Stimulated activated CD8-positive, alpha-beta memory T cell treated with anti-CD3 and anti-CD28 coated beads, Interleukin-2, amount 100 ng/mL, for 48 hours (primary cell): ENCODE measurements at places on chromosomes 1 and 21.

GRCh38 chr1:78691995-78692747 is 42.5 kb downstream of the IFI44 start:
- DNase-seq, result no peak

GRCh38 chr1:215256936-215257679 is 174.6 kb downstream of the KCNK2 start:
- no peak for DNase-seq

DNA sequence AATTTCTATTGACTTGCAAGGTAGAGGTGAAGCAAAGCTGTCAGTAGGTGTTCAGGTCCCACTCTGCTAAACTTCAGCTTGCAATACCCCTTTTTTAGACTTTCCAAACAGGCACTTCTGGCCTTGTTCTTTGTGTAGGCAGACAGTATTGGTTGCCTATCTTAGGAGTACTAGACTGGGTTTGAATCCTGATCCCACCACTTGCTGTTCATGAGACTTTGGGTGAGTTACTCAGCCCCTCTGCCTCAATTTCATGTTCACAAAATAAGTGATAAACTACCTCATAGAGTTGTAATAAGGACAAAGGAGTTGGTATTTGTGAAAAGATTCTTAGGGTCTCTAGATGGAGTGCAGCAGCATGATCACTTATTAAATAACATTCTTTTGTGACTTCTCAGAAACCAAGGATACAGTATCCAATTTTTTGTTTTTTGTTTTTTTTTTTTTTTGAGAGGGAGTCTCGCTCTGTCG is 5.2 kb downstream of the RCC1 start:
- DNase-seq, result no peak

DNA sequence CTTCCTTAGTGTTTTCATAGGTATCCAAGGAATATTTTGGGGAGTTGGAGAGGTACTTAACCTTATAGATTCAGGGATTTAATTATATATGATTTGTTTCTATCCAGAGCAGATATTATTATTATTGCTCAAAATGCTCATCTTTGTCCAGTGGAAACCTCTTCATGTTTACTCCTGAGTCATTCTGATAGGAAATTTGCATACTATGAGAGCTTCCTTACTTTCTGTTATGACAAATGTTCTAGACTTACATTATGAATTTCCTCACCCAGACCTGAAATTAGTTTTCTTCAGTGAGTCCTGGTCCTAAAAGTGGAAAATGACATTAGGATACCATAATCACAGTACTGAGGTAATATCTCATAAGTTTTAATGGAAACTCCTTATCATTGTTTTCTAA is 57.5 kb upstream of the PLPPR5 start:
- DNase-seq, result no peak

- no peak for DNase-seq
These were observed 34.7 kb downstream of the LRRC3 start for GRCh38 chr21:44489962-44490361.

DNA sequence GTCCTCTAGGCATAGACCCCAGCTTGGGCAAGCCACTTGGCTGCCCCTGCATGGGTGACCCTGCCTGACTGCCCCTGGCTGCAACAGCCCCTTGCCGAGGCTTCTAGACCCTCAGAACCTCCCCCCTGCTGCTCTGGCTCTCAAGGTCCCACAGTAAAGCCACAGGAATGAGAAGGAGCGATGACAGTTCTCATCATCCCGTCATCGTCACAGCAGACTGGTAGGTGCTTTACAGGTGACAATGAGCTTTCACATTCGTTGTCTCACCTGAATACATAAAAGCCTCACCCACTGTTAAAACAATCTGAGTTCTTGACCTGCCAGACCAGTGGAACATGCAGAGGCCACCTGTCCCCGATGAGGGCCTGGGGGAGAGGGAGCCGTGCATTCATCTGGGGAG is 36.0 kb upstream of the GPR157 start:
- DNase-seq, result no peak

DNA sequence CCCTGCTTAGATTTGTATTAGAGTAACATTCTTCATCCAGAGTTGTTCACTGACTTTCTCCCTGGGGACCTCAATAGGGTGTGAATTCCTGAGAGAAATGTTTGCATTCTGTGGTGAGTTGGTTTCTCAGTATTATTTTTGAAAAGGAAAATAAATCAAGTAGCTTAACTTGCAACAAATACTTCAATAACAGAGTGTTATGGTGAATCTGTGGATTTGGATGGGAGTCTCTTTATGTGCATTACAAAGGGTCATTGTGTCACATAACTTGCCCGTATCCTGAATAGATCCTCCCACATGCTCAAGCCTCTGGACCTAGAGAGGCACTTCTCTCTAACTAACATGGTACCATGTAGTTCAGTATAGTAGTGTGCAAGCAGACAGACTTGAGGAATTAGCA is 68.4 kb upstream of the IPO9 start:
- DNase-seq, result no peak

DNA sequence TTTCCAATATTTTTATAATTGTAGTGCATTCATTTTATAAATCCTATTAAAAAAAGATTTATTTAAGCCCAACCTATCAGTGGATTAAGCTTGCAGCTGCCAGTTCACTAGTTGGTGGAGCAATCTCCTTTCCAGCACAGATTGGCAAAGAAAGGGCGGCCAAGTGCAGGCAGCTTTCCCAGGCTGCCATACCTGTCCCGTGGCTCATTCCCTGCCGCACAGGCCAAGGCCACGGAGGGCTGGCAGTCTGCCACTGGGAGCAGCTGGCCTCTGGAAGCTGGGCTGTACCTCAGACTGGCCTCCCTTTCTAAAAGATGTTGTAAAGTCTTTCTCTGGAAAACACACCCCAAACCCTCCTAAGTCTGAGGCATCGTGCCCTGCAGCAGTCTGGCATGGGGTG is 74.2 kb downstream of the SIM2 start:
- no peak for DNase-seq

GRCh38 chr21:29321932-29322928 is 23.5 kb downstream of the BACH1 start:
- no peak for DNase-seq

DNA sequence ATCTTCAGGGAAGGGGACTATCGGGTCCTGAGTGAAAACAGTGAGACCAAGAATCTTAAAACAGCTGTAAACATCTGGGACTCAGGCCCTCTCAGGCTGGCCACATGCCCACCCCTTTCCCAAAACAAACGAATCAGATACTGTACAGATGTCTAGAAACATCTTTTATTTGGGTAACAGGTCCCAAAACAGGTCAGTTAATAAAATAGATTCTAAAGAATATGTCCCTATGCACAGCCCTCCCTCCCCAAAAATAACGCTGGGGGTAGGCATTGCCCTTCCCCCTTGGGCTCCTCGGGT is 499 bp upstream of the CRTC2 start:
- no peak for DNase-seq

- DNase-seq, result no peak
These were observed 156.1 kb downstream of the KIF26B start for GRCh38 chr1:245310571-245311531.

DNA sequence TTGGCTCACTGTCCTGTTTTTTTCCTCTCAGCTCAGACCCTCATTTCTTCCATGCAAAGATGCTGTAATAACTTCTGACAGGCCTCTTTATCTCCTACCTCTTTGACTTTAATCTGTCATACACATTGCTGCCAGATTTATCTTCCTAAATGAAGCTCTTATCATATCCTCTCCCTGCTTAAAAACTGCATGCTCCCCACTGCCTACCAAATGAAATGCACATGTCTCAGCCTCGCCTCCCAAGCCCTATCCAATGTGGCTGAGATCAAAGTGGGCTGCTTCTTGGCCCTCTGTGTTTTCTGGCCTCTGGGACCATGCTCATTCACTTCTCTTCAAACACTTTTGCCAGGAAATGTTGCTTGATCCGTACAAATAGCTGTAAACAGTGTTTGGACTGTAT is 38.3 kb downstream of the IRF2BP2 start:
- no peak for DNase-seq

DNA sequence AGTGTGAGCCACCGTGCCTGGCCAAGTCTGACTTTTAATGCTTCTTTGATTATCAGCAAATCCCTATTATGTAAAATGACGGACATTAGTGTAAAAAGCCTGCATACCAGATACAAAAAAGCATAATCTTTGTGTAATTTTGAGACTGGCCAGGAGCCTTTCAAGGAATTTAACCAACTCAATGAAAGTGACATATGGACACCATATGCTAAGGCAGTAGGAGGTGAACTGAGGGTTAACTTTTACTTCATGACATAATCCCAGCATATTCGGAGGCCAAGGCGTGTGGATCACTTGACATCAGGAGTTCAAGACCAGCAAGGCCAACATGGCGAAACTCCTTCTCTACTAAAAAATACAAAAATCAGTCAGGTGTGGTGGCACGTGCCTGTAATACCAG is 94.6 kb downstream of the EIF4G3 start:
- DNase-seq, result no peak

DNA sequence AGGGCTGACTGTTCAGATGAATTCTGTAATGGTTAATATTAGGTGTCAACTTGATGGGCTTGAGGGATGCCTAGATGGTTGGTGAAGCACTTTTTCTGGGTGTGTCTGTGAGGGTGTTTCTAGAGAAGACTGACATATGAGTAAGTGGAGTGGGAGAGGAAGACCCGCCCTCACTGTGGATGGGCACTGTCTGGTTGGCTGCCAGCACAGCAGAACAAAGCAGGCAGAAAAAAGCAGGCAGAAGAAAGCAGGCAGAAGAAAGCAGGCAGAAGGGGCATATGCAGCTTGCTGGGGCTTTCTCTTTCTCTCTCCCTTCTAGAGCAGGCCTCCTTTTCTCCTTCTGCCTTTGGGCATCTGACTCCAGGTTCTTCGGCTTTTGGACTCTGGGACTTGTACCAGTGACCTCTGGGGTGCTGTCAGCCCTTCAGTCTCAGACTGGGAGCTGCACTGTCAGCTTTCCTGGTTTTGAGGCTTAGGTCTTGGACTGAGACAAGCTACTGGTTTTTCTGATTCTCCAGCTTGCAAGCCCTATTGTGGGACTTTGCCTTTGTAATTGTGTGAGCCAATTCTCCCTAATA is 42.9 kb upstream of the CD2 start:
- no peak for DNase-seq

DNA sequence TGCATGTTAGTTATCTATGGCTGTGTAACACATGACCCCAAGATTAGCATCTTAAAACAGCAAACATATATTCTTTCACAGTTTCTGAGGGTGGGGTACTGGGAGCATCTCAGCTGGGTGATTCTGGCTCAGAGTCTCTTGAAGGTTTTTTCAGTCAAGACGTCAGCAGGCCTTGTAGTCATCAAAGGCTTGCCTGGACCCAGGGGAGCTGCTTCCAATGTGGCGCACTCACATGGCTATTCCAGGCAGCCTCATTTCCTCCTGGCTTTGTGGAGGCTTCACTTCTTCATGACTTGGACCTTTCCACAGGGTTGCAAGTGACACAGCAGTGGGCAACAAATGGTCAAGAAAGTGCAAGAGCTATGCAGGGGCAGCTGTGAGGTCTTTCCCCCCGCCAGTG is 114.7 kb downstream of the ACTL8 start:
- no peak for DNase-seq

DNA sequence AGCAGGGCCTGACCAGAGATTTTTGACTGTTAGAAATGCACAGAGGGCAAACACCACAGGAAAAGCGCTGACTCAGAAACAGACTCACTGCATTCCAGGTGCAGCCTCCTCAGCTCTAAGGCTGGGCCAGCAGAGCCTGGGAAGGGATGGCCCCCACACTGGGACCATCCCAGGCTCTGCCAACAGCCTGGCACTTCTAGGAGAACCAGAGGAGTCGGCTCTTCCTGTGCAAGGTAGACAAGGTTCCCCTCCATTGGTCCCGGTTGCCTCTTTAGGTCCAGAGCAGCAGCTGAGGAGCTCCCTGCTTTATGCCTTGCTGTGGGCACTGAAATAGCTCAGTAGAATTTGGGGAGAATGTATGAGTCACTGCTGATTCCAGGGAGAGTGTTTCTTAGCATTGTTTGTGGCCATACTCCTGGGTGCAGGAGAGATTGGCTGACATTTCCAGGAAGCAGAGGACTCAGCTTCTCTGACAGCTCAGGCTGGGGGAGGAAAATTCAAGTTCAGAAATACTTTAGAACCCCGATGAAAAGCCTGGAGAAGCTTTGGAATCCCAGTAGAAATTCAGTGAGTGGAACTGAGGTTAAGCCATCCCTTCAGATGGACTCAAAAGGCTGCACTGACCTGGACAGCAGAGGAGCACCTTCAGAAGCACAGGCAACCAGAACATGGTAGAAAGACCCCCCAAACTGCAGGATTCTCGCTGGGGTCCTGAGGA is 19.7 kb downstream of the PRAMEF1 start:
- DNase-seq, result no peak

DNA sequence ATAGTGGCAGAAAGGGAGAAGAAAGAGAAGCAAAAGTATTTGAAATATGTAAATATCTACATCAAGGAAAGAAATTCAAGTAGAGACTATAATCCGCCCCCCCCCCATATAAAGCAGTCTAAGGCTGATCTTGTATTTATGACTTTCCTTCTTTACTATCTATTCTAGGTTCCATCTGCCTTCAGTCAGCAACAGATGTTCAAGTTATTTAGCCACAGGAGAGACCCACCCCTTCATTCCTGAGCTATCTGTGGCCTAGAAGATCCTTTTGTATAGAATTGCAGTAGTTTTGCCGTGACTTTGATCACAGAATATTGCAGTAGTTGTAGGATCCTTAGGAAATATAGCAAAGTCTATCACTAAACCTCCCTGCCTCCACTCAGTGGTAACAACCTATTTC is 10.7 kb upstream of the BSDC1 start:
- no peak for DNase-seq

- no peak for DNase-seq
These were observed 23.8 kb downstream of the PLA2G2A start for GRCh38 chr1:19955534-19956170.

DNA sequence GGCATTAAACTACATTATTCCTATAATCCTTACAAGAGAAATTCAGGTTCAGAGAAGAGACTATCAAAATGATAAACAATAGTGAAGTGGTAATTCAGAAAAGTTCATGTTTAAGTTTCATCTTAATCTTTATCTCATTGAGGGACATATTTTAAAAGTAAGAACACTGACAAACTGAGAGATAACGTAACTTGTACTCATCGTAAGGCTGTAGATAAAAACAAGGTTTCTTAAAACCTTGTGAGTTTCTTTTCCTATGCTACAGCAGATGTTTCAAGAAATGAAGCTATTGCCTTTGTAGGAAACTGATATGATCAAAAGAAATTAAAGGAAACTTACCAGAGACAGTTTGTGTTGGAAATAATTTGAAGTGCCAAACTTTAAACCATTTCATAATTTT is 65.0 kb downstream of the RERE start:
- DNase-seq, result no peak

- no peak for DNase-seq
These were observed 6.4 kb upstream of the PEF1 start for GRCh38 chr1:31651089-31651420.

- no peak for DNase-seq
These were observed 500.5 kb downstream of the SETD4 start for GRCh38 chr21:35559829-35560225.

- no peak for DNase-seq
These were observed 73.7 kb downstream of the PDE4B start for GRCh38 chr1:65866439-65866838.
